Activated T-helper 2 cell treated with anti-CD3 and anti-CD28 coated beads, Interferon-gamma antibody, Interleukin-2, Interleukin-4, amounts not matched to agents 10 μg/mL and 5 μg/mL and 100 μg/mL, durations not matched to agents 14 hours and 24 hours and 36 hours (primary cell): ENCODE measurements at places on chromosomes 12 and 14. TPM values are rescaled to one million over a fixed set of nuclear protein-coding genes. Genes with fewer than 3 reads are reported as not detected.

GRCh38 chr14:28635387-28635786, 131.2 kb upstream of the FOXG1 start:
- H3K4me1 ChIP-seq, result no peaks in the 10 kb centered on the region
- no peaks in the 10 kb centered on the region for H3K27me3 ChIP-seq
- DNase-seq, result no peak
- no peak overlapping the region for H3K4me3 ChIP-seq
- no peak overlapping the region for H3K27ac ChIP-seq

EIF2S1 gene
- total RNA-seq, result 217 and 230 TPM in 2 replicates

GRCh38 chr14:61329478-61330051, 8.2 kb downstream of the PRKCH start:
- no peaks in the 10 kb centered on the region for H3K27me3 ChIP-seq
- H3K4me3 ChIP-seq, result peak overlapping the region; percentile 52
- peak overlapping the region; percentile 78 for H3K27ac ChIP-seq
- H3K36me3 ChIP-seq, result peaks cover 37% of the 10 kb centered on the region
- DNase-seq, result no peak

DNA sequence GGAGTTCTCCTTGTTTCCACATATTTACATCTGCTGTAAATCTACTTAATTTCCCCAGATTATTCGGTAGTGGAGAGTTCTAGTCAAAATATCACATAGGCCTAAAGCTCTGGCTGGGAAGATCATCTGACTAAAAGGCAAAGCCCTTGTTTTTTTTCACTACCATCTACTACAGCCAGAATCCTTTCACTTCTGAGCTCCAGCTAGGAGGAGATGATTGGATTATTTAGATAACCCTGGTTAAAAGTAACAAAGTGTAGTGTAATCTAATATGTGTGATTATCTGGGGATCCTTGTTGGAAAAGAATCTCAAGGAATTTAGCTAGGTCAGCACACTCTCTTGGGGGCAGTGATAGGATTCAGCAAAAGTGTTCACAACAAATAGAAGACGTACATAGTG, 125.4 kb downstream of the DYRK2 start:
- no peak overlapping the region for H3K27ac ChIP-seq
- no peaks in the 10 kb centered on the region for H3K4me1 ChIP-seq
- H3K36me3 ChIP-seq, result no peaks in the 10 kb centered on the region
- peaks cover 1% of the 10 kb centered on the region for H3K27me3 ChIP-seq
- no peak overlapping the region for H3K4me3 ChIP-seq
- no peak for DNase-seq

GRCh38 chr14:68651652-68652432, 141.0 kb downstream of the ZFP36L1 start:
- H3K27me3 ChIP-seq, result peaks cover 2% of the 10 kb centered on the region
- DNase-seq, result no peak
- H3K27ac ChIP-seq, result no peak overlapping the region
- no peak overlapping the region for H3K4me3 ChIP-seq

INHBE gene
- 0.25 and 0.39 TPM in 2 replicates for total RNA-seq

DNA sequence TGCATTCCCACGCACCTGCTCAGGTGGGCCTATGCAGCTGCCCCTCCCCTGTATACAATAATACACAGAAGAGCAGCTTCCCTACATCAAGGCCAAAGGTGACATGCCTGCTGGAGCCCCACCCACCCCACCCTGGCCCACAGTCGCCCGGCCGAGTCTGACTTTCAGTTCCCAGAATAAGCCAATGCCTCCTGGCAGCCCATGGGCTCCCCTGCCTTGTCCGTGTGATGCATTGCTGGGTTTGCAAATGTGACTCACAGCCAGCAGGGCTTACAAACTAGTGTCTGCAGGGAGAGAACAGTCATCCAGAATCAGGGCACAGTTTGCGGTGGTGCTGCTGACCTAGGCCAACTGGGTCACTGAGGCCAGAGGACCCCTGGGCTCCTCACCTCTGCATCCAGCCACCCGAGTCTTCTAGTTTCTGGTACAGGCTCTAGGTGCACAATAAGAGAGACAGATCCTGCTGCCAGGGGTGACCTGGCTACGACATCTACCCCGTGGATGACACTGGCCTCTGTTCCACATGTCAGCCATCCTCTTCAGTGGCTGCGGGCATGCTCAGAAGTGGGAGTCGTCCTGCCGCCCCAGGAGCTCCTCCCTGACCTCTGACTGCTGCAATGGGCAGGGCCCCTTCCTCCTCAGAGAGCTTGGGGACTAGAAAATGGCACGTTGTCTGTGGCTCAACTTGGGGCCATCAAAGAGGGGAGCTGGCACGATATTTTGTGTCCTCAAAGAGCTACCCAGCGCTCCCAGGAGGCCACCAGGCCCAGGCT, 84.5 kb downstream of the CHGA start:
- H3K27me3 ChIP-seq, result no peaks in the 10 kb centered on the region
- no peak overlapping the region for H3K27ac ChIP-seq
- no peak for DNase-seq
- peaks cover 2% of the 10 kb centered on the region for H3K4me1 ChIP-seq
- no peaks in the 10 kb centered on the region for H3K36me3 ChIP-seq

DNA sequence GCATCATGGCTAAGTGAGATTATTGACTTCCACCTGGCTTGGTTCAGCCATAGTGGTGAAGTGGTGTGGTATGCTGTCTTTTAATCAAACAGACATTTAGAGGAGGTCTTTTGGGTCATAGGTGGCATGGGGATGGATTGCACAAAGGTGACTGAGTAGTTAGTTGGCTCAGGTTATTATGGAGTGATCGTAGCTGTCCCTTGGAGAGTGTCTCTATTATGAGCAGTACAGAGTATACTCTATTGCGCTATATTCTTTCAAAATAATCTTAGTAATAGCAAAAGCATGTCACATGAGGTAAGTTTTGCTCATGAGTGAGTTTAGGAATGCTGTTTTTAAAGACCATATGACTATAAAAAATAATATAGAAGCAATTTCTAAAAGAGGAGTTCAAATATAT, 60.4 kb downstream of the RASSF8 start:
- no peak overlapping the region for H3K4me3 ChIP-seq
- DNase-seq, result no peak
- H3K27me3 ChIP-seq, result peaks cover 16% of the 10 kb centered on the region
- H3K27ac ChIP-seq, result no peak overlapping the region
- H3K4me1 ChIP-seq, result no peaks in the 10 kb centered on the region

ANKRD33 gene
- total RNA-seq, result not detected in 2 replicates

NPAS3 gene
- total RNA-seq, result not detected in 2 replicates

DNA sequence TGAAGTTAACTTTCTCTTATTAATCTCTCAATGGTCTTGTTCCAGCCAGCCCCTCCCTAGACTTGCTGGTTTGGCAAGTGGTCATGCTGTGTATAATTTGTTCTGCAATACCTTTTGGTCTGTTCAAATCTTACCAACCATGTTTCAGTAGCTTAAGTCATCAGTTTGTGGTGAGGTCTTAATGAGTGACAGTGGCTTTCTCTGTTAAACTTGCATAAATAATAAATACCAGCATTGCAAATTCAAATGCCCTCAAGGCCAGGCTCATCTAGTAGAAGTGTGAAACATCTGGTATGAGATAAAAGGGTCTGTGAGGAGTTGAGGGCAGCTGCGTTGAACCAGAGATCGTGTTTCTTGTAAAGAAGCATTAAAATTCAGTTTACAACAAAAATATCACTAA, 319.5 kb downstream of the TMEM117 start:
- H3K36me3 ChIP-seq, result no peaks in the 10 kb centered on the region
- no peak overlapping the region for H3K27ac ChIP-seq
- H3K4me3 ChIP-seq, result no peak overlapping the region
- H3K4me1 ChIP-seq, result no peaks in the 10 kb centered on the region
- H3K27me3 ChIP-seq, result no peaks in the 10 kb centered on the region

GRCh38 chr14:35987731-35988130, 161.6 kb downstream of the BRMS1L start:
- no peak for DNase-seq
- H3K36me3 ChIP-seq, result no peaks in the 10 kb centered on the region
- H3K4me1 ChIP-seq, result peaks cover 2% of the 10 kb centered on the region
- no peak overlapping the region for H3K27ac ChIP-seq
- H3K4me3 ChIP-seq, result no peak overlapping the region

- H3K4me3 ChIP-seq, result no peak overlapping the region
- DNase-seq, result no peak
- peaks cover 22% of the 10 kb centered on the region for H3K27me3 ChIP-seq
- no peak overlapping the region for H3K27ac ChIP-seq
- H3K4me1 ChIP-seq, result no peaks in the 10 kb centered on the region
Measured at GRCh38 chr12:62907078-62907477, 27.9 kb downstream of the PPM1H start.

GRCh38 chr14:56156096-56156495, 37.9 kb downstream of the PELI2 start:
- no peak for DNase-seq
- no peak overlapping the region for H3K27ac ChIP-seq
- no peaks in the 10 kb centered on the region for H3K36me3 ChIP-seq
- peaks cover 5% of the 10 kb centered on the region for H3K4me1 ChIP-seq
- H3K27me3 ChIP-seq, result peaks cover 3% of the 10 kb centered on the region

DNA sequence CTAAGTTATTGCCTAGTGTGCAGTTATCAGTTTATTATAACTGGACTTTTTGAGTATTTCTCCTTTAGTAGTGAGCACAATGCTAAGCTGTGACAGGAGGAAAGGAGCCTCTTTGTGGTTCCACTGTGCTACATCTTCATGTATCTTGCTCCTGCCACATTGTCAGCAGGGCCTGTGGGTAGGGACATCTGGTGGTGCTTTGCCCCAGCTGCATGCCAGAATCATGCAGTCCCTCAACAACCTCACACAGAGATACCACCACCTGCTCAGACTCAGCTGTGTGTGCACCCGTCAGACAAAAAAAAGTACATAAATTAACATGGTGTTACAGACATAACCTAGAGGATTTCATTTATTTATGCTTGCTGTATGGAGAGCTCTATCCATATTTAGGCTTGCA, 51.1 kb downstream of the MIS18BP1 start:
- H3K36me3 ChIP-seq, result peaks cover 39% of the 10 kb centered on the region
- H3K4me3 ChIP-seq, result no peak overlapping the region
- DNase-seq, result no peak
- no peaks in the 10 kb centered on the region for H3K27me3 ChIP-seq
- H3K4me1 ChIP-seq, result peaks cover 16% of the 10 kb centered on the region

RAPGEF3 gene
- total RNA-seq, result 1.8 and 2.7 TPM in 2 replicates

GRCh38 chr14:92513966-92514843, 624 bp downstream of the RIN3 start:
- no peak overlapping the region for H3K27ac ChIP-seq
- peaks cover 51% of the 10 kb centered on the region for H3K27me3 ChIP-seq
- H3K36me3 ChIP-seq, result no peaks in the 10 kb centered on the region
- H3K4me1 ChIP-seq, result peaks cover 21% of the 10 kb centered on the region
- H3K4me3 ChIP-seq, result peak overlapping the region; percentile 61
- no peak for DNase-seq

- peaks cover 4% of the 10 kb centered on the region for H3K4me1 ChIP-seq
- no peak overlapping the region for H3K4me3 ChIP-seq
- H3K27me3 ChIP-seq, result peaks cover 8% of the 10 kb centered on the region
- DNase-seq, result no peak
Measured at GRCh38 chr12:117872546-117873169, 96.1 kb downstream of the KSR2 start.

EPYC gene
- total RNA-seq, result not detected in 2 replicates

- DNase-seq, result no peak
- no peaks in the 10 kb centered on the region for H3K27me3 ChIP-seq
- no peaks in the 10 kb centered on the region for H3K36me3 ChIP-seq
Measured at GRCh38 chr12:115639648-115640012, 637.9 kb downstream of the MED13L start.

PROX2 gene
- 0.05 and 0.34 TPM in 2 replicates for total RNA-seq

- H3K4me1 ChIP-seq, result peaks cover 9% of the 10 kb centered on the region
- H3K36me3 ChIP-seq, result peaks cover 42% of the 10 kb centered on the region
- H3K27ac ChIP-seq, result no peak overlapping the region
Measured at GRCh38 chr12:59665701-59666100, 69.9 kb downstream of the SLC16A7 start.

DNA sequence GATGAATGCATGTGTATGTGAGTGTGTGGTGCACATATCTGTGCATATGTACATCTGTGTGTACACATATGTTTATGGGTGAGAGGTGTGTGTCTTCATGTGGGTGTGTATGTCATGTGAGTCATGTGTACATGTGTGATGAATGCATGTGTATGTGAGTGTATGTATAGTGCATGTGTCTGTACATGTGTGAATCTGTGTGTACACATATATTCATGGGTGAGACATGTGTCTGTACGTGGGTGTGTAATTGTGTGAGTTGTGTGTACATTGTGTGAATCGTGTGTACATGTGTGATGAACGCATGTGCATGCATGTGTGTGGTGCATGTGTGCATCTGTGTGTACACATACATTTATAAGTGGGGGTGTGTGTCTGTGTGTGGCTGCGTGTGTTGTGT, 146.9 kb upstream of the TMEM132C start:
- H3K27me3 ChIP-seq, result no peaks in the 10 kb centered on the region
- no peak for DNase-seq
- no peaks in the 10 kb centered on the region for H3K36me3 ChIP-seq
- H3K4me3 ChIP-seq, result no peak overlapping the region
- no peak overlapping the region for H3K27ac ChIP-seq
- H3K4me1 ChIP-seq, result no peaks in the 10 kb centered on the region

SLC11A2 gene
- 56.6 and 62.9 TPM in 2 replicates for total RNA-seq

GRCh38 chr12:53973236-53974042, 513 bp downstream of the HOXC11 start:
- H3K4me1 ChIP-seq, result peaks cover 6% of the 10 kb centered on the region
- no peak overlapping the region for H3K27ac ChIP-seq
- peaks cover 2% of the 10 kb centered on the region for H3K36me3 ChIP-seq

DNA sequence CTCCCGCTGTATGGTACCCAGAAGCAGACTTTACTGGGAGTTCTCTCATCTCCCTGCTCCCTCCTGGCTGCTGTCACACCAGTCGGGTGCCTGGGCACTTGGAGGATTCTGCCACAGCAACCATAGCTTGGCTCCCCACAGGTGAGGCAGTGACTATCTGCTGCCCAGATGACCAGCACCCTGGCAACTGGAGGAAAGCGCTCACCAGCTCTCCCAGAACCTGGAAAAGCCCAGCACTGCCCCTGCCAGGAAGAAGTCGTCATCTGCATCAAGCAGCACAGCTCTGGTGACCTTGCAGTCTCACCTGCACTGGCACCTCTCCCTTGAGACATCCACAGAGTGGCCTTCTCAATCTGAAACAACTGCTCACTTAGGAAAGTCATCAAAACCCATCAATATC, 31.9 kb upstream of the TC2N start:
- no peak overlapping the region for H3K27ac ChIP-seq
- no peaks in the 10 kb centered on the region for H3K36me3 ChIP-seq
- H3K4me3 ChIP-seq, result no peak overlapping the region
- DNase-seq, result no peak

MDGA2 gene
- total RNA-seq, result not detected in 2 replicates

LRFN5 gene
- not detected in 2 replicates for total RNA-seq

GRCh38 chr14:31968107-31968810, 108.8 kb upstream of the ARHGAP5 start:
- no peak overlapping the region for H3K4me3 ChIP-seq
- H3K27me3 ChIP-seq, result no peaks in the 10 kb centered on the region
- H3K4me1 ChIP-seq, result peaks cover 2% of the 10 kb centered on the region
- H3K36me3 ChIP-seq, result no peaks in the 10 kb centered on the region
- no peak for DNase-seq
- H3K27ac ChIP-seq, result no peak overlapping the region

- no peaks in the 10 kb centered on the region for H3K27me3 ChIP-seq
- no peak overlapping the region for H3K4me3 ChIP-seq
- no peak overlapping the region for H3K27ac ChIP-seq
- no peaks in the 10 kb centered on the region for H3K36me3 ChIP-seq
- no peaks in the 10 kb centered on the region for H3K4me1 ChIP-seq
Measured at GRCh38 chr14:74975059-74975810, 19.8 kb upstream of the PGF start.
